ENCODE measurements at places on chromosomes 1 and 21.

DNA sequence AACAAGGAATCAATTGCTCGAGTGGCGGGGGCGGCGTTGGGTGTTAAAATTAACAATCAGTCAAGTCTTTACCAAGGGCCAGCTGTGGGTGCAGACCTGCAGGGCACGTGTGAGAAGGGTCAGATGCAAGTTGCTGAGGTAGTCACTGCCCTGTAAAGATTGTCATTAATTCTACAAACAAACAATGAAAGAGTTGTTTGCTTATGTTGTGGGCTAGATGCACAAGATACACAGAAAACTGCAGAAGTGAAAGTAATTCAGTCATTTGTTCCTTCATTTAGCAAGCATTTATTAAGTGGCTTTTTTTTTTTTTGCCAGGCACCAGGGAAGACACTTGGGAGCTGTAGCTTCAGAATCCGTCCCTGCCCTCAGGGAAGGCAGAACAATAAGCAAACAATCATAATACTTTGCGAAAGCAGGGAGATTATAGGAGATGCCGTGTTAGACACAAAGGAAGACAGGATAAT is 79.5 kb downstream of the NR5A2 start:
- no peak for DNase-seq

DNA sequence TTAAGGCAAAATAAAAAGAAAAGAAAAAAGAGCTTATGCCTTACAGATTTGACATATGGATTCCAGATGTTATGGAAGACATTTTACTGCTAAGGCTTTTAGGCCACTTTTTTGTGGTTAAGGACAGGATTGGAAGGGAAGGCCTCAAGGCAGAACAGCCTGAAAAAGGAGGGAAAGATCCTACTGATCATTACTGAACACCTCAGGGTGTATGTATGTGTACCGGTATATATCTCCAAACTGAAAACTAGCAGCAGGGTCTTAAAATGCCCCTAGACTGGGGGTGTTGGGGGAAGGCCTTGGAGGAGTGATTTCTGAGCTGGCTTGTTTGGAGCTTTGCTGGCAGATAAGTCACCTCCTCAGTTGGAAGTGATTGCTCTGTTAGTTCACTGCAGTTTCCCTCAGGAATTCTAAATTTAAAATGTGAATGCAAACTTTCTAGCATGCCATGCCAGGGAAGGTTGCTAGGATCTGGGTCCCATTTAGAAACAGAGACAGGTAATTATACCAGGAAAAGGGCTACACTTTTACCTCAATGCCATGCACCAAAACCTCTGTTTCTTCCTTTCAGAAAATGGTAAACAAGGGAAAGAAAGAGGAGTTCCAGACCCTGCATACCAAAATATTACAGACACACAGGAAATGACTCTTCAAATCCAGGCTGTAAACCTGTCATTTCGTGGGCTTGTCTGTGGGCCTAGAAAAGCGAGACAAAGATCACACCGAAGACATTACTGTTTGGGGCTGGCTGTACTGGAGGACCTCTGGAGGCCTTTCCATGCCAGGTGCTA is 15.0 kb downstream of the C1orf52 start:
- DNase-seq = no peak

DNA sequence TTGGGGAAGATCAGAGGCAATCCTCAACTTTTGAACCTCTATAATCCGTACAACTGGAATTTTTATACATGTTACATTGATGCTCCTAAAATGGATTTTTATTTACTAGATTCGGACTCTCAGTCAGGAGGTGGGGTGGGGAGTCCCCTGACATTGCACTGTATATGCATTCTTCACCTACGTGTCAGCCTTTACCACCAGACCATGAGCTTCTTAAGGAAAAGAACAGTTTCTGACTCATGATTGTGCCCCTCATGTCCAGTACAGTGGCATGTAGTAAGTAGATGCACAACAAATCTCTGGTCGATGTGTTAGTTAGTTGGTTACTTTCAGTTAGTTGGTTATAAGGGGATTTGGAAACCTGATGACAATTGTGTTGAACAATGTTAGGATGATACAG is 15.4 kb downstream of the LPAR3 start:
- DNase-seq = no peak

DNA sequence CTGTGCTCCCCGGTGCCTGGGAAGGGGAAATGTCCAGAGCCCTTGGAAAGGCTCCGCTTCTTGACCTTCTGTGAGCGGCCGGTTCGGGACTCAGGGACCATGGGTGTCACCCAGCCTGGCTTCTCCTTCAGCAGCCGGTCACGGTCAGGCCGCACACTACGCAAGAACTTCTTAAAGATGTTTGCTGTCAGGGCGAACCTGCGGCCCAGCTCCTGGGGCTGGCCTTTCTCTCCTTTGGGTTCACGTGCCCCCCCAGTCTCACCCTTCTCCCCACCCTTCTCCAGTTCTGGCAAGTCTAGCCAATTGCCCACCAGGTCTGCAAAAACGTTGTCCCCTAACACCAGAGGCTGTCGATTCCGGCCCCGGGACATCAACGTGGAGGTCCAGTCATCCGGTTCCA is 12.1 kb downstream of the INKA2 start:
- no peak for DNase-seq

GRCh38 chr1:183956559-183957188 is 80.9 kb downstream of the COLGALT2 start:
- DNase-seq = no peak

DNA sequence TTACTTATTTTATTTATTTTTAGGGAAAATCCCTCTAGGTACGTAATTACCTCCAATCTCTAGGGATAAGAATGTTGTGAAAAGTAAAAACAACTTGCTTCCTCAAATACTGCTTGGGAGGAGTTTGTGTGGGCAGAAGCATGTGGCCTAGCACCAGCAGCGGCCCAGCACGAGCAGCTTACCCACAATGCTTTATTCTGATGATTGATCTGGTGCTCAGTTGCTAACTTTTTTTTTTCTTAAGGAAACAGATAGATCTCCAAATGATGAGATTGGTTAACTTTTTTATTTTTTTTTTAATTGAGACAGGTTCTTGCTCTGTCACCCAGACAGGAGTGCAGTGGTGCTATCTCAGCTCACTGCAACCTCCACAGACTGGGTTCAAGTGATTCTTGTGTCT is 4.2 kb downstream of the CLIC6 start:
- DNase-seq = no peak

DNA sequence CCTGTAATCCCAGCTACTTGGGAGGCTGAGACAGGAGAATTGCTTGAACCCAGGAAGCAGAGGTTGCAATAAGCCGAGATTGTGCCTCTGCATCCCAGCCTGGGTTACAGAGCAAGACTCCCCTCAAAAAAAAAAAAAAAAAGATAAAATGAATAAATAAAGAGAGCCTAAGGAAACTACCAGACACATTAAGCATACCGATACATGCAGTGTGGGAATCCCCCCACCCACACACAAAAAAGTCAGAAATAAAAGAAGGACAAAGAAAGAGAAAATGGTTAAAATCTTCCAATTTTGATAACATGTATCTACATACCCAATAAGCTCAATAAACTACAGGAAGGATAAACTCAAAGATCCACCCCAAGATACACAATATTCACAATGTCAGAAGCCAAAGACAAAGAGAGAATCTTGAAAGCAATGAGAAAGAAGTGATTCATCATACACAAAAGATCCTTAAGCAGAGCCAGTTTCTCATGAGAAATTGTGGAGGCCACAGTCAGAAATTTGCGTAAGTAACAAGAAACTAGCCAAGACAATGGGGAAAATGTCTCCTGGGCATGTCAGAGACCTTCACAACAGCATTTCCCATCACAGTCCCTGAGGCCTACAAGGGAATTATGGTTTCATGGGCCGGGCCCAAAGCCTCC is 1197.0 kb downstream of the AMY1C start:
- no peak for DNase-seq

GRCh38 chr1:52191395-52191965 is 49.6 kb downstream of the ZFYVE9 start:
- DNase-seq = no peak

DNA sequence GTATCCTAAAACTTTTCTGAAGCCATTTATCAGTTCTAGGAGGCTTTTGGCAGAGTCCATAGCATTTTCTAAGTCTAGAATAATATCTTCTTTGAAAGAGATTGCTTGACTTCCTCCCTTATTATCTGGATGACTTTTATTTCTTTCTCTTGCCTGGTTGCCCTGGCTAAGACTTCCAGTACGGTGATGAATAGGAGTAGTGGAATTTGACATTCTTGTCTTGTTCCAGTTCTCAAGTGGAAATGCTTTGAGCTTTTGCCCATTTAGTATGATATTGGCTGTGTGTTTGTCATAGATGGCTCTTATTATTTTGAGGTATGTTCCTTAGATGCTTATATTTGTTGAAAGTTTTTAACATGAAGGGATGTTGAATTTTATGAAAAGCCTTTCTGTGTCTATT is 1647.9 kb downstream of the PLA2G4A start:
- no peak for DNase-seq

DNA sequence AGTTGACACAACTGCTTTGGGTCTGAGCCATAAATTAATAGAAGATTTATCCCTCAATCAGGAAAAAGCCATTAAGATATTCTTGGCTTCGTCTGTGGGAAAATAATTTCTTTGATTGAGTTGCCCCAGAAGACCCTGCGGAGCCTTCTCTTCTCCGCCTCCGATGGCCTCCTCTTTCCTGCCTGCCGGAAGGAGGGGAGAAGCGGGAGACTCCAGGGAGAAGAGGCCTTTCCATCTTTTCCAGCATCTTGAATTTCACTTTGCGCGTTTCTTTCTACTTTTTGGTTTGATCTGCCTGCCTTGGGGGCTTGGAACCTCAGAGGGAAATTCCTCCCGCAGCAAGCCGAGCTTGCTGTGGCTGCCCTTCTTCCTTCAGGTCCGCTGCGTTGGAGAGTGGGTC is 16.8 kb downstream of the HLX start:
- DNase-seq = no peak

- no peak for DNase-seq
Observed at GRCh38 chr1:29575826-29576225, 339.5 kb downstream of the PTPRU start.

DNA sequence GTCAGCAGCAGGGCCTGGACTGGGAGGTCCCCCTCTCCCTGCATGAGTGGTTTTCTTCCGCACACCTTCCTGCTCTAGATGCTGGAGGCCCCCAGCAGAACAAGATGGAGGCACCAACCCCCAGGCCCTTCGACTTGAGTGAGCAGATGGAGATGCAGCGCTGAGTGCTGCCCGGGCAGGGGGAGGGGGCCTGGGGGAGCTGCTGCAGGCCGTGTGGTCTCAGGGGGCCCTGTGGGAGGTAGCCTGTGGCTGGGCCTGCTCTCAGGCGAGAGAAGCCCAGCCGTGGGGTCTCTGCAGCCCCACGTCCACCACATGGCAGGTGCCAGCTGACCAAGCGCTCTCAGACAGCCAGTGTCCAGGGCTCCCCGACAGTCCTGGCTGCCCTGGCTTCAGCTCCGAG is 1.2 kb upstream of the FAAP20 start:
- DNase-seq = no peak

DNA sequence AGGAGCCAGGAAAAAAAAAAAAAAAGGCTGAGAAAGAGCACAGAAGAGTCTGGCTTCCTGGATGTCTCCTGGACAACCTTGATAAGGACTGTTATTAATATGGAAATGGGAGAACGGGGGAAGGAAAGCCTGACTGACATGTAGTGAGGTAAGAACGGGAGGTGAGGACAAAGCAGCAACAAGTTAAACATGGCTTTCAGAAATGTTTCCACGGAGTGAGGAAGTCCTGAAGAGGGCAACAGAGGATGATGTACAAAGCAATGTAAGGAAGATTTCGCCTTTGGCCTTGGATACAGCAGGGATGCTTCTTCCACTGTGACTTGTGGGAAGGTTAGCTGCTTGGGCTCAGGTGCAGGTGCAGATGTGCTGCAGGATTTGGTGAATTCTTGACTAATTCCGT is 11.9 kb upstream of the NIBAN1 start:
- DNase-seq = peak; percentile 35

GRCh38 chr1:206949641-206950040 is 3.4 kb upstream of the PIGR start:
- no peak for DNase-seq

DNA sequence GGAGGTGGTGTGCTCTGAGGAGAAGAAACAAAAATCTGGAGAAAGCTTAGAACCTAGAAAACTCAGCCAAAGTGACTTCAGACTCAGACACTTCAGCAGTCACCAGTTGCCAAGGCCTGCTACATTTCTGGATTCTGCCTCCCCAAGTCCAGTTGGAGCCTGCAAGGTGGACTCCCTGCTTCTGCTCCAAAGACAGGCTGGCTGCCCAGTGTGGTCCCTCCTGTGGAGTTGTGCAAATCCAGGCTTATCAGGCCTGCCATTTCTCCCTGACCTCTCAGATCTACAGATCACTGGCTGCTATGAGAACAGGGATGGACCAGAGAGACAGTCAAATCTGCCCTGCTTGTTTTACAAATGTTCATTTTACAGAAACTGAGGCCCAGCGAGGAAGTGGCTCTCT is 9.9 kb downstream of the CACHD1 start:
- no peak for DNase-seq

DNA sequence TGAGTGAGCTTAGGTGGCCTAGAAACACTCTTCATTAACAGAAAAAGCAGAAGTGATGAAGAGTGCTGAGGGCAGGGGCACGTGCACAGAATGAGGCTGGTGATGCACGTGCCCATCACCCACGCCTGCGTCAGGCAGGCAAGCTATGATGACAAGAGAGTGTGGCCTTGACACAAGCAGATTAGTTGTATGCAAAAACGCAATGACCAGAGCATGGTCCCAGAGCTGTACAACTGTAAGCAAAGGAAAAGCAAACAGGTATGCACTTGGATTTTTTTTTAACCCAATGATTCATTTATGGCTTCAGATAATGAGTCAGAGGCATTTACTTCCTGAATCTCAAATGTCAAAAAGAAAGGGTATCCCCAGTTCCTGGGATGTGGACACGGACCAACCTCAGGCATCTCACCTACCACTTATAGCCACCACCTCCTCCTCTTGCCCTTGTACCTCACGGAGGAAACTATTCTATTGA is 9.1 kb upstream of the TMEM61 start:
- DNase-seq = no peak

GRCh38 chr1:193479187-193479586 is 292.8 kb upstream of the B3GALT2 start:
- no peak for DNase-seq

DNA sequence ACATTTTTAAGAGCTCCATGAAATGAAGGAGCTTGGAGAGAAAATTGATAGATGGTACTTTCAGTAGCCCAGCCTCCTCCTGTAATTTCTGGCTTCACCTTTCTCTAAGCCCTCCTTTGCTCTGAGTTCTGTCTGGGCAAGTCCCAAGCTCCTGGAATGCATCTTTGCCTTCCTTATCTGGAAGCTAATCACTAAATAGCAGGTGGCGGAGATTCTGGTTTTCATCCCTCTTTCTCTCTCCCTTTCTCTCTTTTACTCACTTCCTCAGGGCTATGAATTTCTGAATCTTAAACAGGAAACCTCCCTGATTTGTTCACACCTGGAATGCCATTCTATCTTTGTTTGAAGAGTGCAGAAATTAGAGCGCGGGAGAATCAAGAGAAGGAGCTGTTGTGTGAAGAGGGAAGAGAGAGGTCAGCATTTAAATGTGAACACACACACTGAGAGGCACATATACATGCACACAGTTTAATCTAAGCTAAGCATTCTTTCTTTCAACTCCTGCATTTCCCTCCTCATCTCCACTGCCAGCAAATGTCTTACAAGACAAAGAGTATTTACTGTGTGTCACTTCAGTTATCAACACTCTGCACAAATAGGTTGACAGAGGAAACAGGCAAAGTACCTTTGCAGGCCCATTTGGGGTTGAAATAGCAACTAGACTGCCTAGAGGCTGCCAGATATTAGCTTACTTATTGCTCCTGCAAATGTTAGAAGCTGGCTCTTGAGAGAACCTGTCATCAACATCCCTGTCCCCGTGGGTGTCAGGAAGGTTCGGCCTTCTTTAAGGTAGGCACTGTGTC is 199.4 kb upstream of the CAMK1G start:
- no peak for DNase-seq

Measured in NCI-H1092 (cell line).